ENCODE measurements at places on chromosomes 5 and 9. TPM values are rescaled to one million over a fixed set of nuclear protein-coding genes. Genes with fewer than 3 reads are reported as not detected.
A peak's percentile ranks its signal among the peaks of the same experiment; 100 is the strongest.

DNA sequence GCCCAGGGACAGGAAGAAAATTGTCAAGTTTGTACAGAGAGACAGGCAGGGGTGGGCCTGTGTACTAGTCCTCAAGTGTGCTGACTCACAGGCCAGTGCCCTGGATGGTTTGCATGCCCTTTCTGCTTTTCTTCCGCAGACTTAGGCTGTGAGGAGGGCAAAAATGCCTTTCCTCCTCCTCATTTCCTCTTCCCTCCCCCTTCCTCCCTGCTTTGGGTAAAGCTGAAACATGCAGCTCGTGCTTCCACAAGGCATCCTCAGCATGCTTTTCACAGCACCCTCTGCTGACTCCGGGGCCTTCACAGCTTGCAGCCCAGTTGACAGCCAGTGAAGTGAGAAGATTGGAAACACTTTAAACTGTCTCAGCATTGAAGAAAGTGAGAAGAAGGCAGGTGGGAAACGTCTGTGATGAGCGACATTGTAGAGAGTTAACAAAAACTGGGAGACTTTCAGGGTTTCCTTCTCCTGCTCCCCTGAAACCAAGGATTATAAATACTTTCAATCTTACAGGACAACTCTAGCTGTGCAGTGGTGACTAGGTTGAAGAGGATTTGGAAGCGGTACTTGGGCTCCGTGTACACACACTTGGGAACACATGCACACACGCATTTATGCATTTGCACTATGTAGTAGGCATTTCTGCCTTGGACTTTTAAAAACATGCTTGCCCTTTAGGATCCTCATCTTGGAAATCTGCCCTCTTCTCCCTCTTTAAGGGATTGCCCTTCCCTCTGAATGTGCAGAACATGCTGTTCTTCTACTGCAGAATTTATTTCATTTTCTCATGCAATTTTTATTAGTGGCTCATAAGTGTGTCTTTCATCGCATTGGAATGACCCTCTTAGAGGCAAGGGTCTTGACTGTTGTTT, 138.8 kb downstream of the GRIA1 start:
- H3K27me3 ChIP-seq: no peaks in the 10 kb centered on the region
- peaks cover 9% of the 10 kb centered on the region for H3K4me1 ChIP-seq
- peak; percentile 85 for DNase-seq
- no peaks in the 10 kb centered on the region for H3K36me3 ChIP-seq

Gene GRXCR2
- total RNA-seq: not detected

Gene OR1Q1
- not detected for total RNA-seq

Gene RLN2
- total RNA-seq: not detected

- no peaks in the 10 kb centered on the region for H3K27me3 ChIP-seq
- no peak for DNase-seq
- H3K27ac ChIP-seq: no peak overlapping the region
- no peak overlapping the region for H3K4me3 ChIP-seq
Observed at GRCh38 chr5:133754575-133755169, 142.3 kb upstream of the FSTL4 start.

- DNase-seq: no peak
- no peaks in the 10 kb centered on the region for H3K4me1 ChIP-seq
- no peak overlapping the region for H3K27ac ChIP-seq
- H3K36me3 ChIP-seq: no peaks in the 10 kb centered on the region
- no peak overlapping the region for H3K4me3 ChIP-seq
Observed at GRCh38 chr5:57862471-57862911, 379.9 kb upstream of the ACTBL2 start.

GRCh38 chr5:29382780-29383179, 1810.7 kb upstream of the CDH6 start:
- DNase-seq: no peak
- no peak overlapping the region for H3K27ac ChIP-seq
- no peaks in the 10 kb centered on the region for H3K27me3 ChIP-seq
- H3K36me3 ChIP-seq: no peaks in the 10 kb centered on the region
- no peak overlapping the region for H3K4me3 ChIP-seq

Gene AQP7
- total RNA-seq: 9.1 TPM

- H3K27me3 ChIP-seq: no peaks in the 10 kb centered on the region
- no peak overlapping the region for H3K27ac ChIP-seq
- H3K4me3 ChIP-seq: no peak overlapping the region
Observed at GRCh38 chr9:31112491-31112890, 1272.0 kb upstream of the ACO1 start.

DNA sequence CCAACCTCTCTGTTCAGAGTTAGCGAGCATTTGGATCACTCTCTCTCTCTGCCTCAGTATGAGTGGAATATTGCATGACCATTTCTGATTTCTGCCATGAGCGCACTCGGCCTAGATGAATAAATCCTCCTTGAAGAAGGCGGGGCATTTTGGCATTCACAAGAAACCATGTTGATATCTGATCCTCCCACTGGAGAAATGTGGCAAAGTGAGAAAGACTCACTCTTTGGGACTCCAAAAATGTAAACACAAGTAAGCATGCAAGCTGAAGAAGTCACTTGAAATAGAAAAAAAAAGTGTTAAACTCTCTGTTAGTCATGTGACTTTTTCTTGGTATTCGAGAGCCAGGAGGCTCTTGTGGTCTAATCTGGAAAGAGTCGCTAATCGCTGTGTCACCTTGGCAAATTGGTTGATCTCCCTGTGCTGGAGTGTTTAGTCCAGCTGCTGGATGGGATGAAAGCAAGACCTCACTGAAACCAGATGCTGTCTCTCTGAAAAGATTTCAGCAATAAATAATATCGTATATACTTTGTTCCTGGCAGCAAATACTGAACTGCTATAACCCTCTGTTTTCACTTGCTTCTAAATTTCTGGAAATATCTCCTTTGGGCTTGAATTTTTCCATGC, 95.5 kb downstream of the GHR start:
- H3K27ac ChIP-seq: no peak overlapping the region
- no peak for DNase-seq
- no peaks in the 10 kb centered on the region for H3K36me3 ChIP-seq
- H3K4me1 ChIP-seq: no peaks in the 10 kb centered on the region
- H3K4me3 ChIP-seq: no peak overlapping the region
- H3K27me3 ChIP-seq: no peaks in the 10 kb centered on the region

DNA sequence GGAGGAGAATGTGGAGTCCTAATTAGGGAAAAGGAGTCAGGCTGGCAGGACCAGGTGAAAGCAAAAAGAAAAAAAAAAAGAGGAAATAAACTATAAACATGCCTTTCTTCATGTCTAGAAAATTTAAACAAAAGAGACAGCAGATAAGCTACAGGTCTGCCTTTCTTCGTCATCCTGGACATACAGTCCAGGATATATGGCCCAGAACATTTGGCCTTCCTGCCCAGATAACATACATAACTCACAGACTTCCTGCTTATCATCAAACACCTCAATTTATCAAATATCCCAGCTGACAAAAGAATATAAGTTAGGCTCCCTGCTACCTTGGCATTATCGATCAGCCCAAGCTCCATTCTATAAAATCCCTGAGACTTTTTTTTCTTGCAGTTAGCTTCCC, 11.2 kb downstream of the BTNL8 start:
- H3K27me3 ChIP-seq: no peaks in the 10 kb centered on the region
- no peaks in the 10 kb centered on the region for H3K4me1 ChIP-seq
- H3K4me3 ChIP-seq: no peak overlapping the region
- H3K36me3 ChIP-seq: no peaks in the 10 kb centered on the region
- no peak overlapping the region for H3K27ac ChIP-seq

- no peaks in the 10 kb centered on the region for H3K36me3 ChIP-seq
- H3K4me3 ChIP-seq: no peak overlapping the region
- H3K27ac ChIP-seq: no peak overlapping the region
- no peaks in the 10 kb centered on the region for H3K27me3 ChIP-seq
- no peaks in the 10 kb centered on the region for H3K4me1 ChIP-seq
- no peak for DNase-seq
Observed at GRCh38 chr5:158027806-158028775, 169.1 kb upstream of the CLINT1 start.

GRCh38 chr5:78758169-78758839, 109.7 kb upstream of the LHFPL2 start:
- no peak overlapping the region for H3K4me3 ChIP-seq
- DNase-seq: no peak
- H3K36me3 ChIP-seq: no peaks in the 10 kb centered on the region
- H3K4me1 ChIP-seq: peaks cover 2% of the 10 kb centered on the region
- H3K27me3 ChIP-seq: no peaks in the 10 kb centered on the region

GRCh38 chr5:134458234-134459009, 46.7 kb upstream of the CDKN2AIPNL start:
- DNase-seq: peak; percentile 65
- no peaks in the 10 kb centered on the region for H3K4me1 ChIP-seq
- H3K36me3 ChIP-seq: no peaks in the 10 kb centered on the region
- no peak overlapping the region for H3K27ac ChIP-seq
- H3K27me3 ChIP-seq: no peaks in the 10 kb centered on the region
- H3K4me3 ChIP-seq: no peak overlapping the region

GRCh38 chr5:83701886-83702285, 18.8 kb downstream of the HAPLN1 start:
- no peak overlapping the region for H3K4me3 ChIP-seq
- H3K36me3 ChIP-seq: no peaks in the 10 kb centered on the region
- no peaks in the 10 kb centered on the region for H3K4me1 ChIP-seq
- no peak for DNase-seq
- no peaks in the 10 kb centered on the region for H3K27me3 ChIP-seq

- H3K4me1 ChIP-seq: no peaks in the 10 kb centered on the region
- no peaks in the 10 kb centered on the region for H3K36me3 ChIP-seq
- no peak overlapping the region for H3K4me3 ChIP-seq
- no peak overlapping the region for H3K27ac ChIP-seq
Observed at GRCh38 chr5:13994621-13995253, 50.2 kb upstream of the DNAH5 start.

DNA sequence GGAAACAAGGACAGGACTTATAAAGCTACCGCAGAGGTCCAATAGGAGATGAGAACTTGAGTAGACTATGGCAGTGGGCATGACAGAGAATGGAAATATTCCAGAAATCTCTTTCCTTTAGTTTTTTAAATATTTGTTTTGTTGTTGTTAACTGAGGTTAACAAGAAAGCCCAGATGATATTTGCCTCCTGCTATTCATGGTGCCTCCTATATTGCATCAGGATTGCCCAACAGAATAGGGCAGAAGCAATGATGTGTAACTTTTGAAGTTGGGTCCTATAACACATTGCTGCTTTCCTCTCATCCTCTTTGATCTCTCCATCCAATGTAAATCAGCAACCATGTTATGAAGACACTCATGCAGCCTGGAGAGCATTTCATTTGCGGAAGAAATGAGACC, 42.8 kb downstream of the PDE4D start:
- no peak overlapping the region for H3K27ac ChIP-seq
- DNase-seq: no peak
- no peak overlapping the region for H3K4me3 ChIP-seq
- no peaks in the 10 kb centered on the region for H3K36me3 ChIP-seq

GRCh38 chr5:33235304-33235703, 205.5 kb upstream of the TARS1 start:
- no peak overlapping the region for H3K27ac ChIP-seq
- H3K27me3 ChIP-seq: no peaks in the 10 kb centered on the region
- no peak overlapping the region for H3K4me3 ChIP-seq
- H3K4me1 ChIP-seq: no peaks in the 10 kb centered on the region

Gene OMD
- 36.4 TPM for total RNA-seq

Gene SPINK6
- not detected for total RNA-seq

DNA sequence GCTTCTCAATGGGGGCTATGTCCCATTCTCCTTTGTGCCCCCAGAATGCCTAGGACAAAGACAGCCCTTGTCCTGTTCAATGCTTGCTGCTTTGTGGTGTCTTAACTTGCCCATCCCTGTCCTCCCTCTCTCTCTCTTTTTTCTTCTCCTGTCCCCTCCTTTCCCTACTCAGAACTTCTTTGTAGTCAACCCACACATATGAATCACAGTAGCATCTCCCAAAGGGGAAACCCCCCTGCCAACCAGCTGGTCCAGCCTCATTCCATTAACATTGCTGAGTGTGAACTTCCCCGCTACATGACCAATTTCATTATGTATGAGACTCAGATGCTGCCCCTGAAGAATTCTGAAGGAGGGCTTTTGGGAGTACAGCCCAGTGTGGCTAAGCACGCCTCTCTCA, 408.3 kb downstream of the ENC1 start:
- H3K27me3 ChIP-seq: no peaks in the 10 kb centered on the region
- DNase-seq: no peak
- no peak overlapping the region for H3K27ac ChIP-seq
- H3K36me3 ChIP-seq: no peaks in the 10 kb centered on the region
- H3K4me3 ChIP-seq: no peak overlapping the region

- H3K36me3 ChIP-seq: no peaks in the 10 kb centered on the region
- no peak overlapping the region for H3K4me3 ChIP-seq
- no peak for DNase-seq
- H3K27me3 ChIP-seq: no peaks in the 10 kb centered on the region
- no peaks in the 10 kb centered on the region for H3K4me1 ChIP-seq
Observed at GRCh38 chr9:121696930-121697329, 45.5 kb downstream of the DAB2IP start.

DNA sequence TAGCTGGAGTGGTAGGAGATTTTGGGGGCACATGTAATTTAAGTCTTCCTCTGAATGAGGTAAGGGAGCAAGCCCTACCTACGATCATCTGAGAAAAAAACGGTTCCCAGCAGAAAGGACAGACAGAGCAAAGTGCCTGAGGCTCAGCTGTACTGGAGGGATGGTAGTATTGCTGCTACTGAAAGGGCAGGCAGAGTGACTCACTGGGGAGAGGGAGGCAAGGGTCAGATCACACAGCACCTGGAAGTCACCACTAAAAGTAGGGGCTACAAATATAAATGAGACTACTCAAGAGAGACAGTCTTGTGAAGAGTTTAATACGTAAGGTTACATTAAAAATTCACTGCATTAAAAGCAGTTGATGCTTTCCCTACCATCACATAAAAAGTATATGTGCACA, 75.9 kb downstream of the NFIB start:
- DNase-seq: no peak
- no peak overlapping the region for H3K27ac ChIP-seq
- H3K4me1 ChIP-seq: peaks cover 3% of the 10 kb centered on the region
- no peaks in the 10 kb centered on the region for H3K36me3 ChIP-seq
- no peak overlapping the region for H3K4me3 ChIP-seq

- no peak for DNase-seq
- H3K4me3 ChIP-seq: no peak overlapping the region
- no peaks in the 10 kb centered on the region for H3K4me1 ChIP-seq
- H3K27ac ChIP-seq: no peak overlapping the region
Observed at GRCh38 chr5:1098986-1099597, 12.8 kb downstream of the SLC12A7 start.

- peak; percentile 13 for DNase-seq
- H3K36me3 ChIP-seq: no peaks in the 10 kb centered on the region
- H3K4me1 ChIP-seq: no peaks in the 10 kb centered on the region
- no peak overlapping the region for H3K4me3 ChIP-seq
Observed at GRCh38 chr9:93582115-93582514, 5.7 kb downstream of the PHF2 start.

- no peak overlapping the region for H3K4me3 ChIP-seq
- H3K36me3 ChIP-seq: no peaks in the 10 kb centered on the region
- no peak overlapping the region for H3K27ac ChIP-seq
- no peaks in the 10 kb centered on the region for H3K27me3 ChIP-seq
Observed at GRCh38 chr5:90161414-90161813, 248.1 kb downstream of the CETN3 start.

Gene N4BP3
- 2.0 TPM for total RNA-seq

- DNase-seq: no peak
- H3K36me3 ChIP-seq: no peaks in the 10 kb centered on the region
- no peak overlapping the region for H3K4me3 ChIP-seq
- no peaks in the 10 kb centered on the region for H3K4me1 ChIP-seq
- H3K27ac ChIP-seq: no peak overlapping the region
Observed at GRCh38 chr5:141866096-141866495, 12.1 kb downstream of the PCDH1 start.

GRCh38 chr9:120895951-120896350, 19.0 kb upstream of the PHF19 start:
- H3K27me3 ChIP-seq: no peaks in the 10 kb centered on the region
- no peak overlapping the region for H3K27ac ChIP-seq
- H3K4me1 ChIP-seq: peaks cover 2% of the 10 kb centered on the region
- H3K36me3 ChIP-seq: no peaks in the 10 kb centered on the region

Gene DMRT3
- 1.2 TPM for total RNA-seq

Data from aorta (tissue), 5 donors.